ENCODE measurements at places on chromosomes 7 and 10.

DNA sequence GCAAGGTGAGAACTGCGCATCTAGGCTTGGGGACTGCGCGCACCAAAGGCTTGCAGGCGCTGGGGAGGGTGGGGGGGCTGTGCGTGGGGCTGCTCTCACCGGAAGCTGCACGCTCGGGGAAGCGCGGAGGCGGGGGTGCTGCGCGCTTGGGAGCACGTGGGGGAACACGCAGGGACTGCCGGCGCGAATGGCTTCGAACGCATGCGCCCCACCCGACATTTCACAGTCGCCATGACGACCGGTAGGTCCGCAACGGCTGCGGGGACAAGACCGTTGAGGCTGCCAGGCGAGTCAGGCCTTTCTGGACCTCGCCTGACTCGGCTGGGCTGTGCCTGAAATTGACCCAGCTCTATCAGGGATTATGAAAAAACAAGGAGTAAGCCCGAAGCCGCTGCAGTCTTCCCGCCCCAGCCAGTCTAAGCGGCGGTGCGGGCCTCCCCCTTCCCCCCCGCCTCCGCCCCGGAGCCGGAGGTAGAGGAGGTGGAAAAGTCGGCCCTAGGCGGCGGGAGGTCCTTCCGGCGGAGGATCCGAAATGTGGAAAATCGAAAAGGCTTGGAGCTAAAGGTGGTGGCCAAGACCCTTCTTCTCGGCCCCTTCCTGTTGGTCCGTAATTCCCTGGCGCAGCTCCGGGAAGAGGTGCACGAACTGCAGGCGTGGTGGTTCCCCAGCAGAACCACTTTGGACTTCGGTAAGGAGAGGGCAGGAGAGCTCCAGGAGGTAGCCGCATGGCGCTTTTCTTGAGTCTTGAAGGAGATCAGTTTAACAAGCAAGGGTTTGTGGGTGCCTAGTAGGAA lies 34.9 kb upstream of the STEAP1 start:
- no peak for DNase-seq

- no peak for DNase-seq
Observed at GRCh38 chr7:158863611-158864506, 7.5 kb downstream of the DYNC2I1 start.

DNA sequence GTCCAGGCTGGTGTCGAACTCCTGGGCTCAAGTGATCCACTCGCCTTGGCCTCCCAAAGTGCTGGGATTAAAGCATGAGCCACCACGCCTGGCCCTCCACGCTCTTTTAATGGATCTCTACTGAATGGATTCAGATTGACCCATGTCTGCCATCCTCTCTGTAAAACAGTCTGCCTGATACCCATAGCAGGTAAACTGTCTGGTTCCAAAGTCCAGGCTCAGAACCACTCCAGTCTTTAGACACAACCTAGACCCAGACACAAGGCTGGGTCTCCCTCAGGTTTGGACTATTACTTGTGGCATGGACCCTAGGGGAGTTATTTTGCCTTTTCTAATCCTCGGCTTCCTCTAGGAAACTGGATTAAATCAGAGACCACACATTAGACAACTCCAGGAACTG lies 19.1 kb downstream of the HIP1 start:
- DNase-seq, result no peak

DNA sequence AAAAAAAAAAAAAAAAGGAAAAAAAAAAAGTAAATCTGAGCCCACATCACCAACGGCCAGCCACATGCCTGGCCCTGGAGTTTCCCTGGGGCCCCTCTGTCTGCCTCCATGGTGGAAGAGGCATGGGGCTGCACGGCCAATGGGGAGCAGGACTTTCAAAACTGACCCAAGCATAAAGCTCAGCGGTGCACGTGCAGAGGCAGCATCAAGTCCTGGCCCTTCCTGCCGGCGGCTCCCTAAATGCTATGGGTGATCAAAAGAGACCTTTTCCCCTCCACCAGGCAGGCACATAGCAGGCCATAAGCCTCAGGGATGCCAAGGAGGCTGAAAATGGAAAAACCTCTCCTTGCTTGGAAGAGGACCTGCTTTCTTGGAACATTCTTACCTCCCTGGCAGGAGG lies 94.3 kb downstream of the OAT start:
- no peak for DNase-seq

DNA sequence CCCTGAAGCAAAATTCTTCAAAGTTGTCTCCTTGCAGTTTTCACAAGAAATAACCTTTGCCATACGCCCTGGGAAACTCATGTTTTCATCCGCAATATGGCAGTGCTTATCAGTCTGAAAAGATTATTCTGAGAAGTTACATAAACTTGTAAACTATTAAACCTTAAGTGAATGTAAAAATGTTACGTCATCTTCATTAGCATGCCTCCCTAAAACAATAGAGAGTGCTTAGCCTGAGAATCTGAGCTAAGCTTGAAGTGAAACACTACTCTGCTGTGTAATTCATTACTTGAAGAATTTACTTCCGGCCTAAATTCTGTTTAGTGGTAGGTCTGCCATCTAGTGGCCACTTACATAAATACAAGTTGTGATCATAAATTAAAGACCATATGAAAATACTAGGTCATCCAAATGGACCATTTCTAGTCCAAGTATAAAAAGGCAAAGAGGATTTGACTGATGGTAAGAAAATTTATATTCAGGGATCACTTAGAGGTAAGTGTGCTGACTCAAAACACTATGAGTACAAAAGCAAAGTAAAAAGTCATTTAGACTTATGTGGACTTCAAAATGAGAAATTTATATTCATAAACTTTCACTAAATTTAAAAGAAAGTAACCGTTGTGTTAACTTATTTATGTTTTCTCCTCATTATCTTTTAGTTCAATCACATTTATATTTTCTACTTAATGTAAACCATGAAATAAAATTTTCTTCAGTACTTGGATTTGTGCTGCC lies 745.1 kb upstream of the LRRTM3 start:
- no peak for DNase-seq

DNA sequence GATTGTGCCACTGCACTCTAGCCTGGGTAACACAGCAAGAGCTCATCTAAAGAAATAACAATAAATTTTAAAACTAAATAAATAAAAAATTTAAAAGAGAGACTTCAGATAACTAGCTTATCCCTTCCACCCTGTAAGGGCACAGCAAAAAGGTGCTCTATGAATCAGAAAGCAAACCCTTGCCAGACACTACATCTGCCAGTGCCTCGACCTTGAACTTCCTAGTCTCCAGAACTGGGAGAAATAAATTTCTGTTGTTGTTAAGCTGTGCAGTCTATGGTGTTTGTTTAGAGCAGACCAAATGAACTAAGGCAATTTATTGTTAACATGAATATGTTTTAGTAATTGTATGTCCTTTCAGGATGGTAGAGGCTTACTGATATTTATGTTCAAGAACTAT lies 174.9 kb upstream of the TRIM24 start:
- no peak for DNase-seq

DNA sequence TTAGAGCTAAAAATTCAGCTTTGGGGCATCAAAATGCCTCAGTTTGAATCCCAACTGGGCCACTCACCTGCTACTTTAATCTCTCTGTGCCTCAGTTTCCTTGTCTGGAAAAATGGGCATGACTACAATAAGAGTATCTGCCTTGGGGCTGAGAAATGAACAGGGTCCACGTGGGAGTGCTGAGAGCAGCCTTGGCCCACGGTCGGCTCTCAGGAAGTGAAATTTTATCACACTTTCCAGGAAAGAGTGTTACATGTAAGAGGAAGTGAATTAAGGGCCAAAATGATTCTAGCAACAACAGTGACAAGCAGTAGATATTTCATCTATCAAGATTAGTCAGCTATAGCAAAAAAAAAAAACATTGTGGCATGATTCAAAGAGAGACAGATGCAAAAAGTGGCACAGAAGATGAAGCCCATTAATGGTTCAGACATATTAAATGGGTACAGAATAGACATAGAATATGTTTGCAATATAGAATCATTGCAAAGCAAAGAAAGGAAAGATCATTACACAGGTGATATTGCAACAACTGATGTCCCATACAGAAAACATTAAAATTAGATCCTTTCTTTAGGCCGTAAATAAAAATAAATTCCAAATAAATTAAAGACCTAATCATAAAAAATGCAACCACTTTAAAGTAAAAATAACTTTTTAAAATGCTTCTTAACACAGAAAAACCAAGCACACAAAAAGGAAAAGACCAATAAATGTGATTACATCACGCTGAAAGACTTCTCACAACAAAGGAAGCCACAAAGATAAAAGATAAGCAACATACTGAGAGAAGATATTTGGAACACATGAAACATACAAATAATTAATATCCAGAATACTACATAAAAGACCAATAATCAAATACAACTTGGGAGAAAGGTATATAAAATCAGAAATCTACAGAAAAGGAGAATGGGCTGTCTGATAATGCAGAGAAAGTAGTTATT lies 4.3 kb downstream of the TMEM273 start:
- DNase-seq, result no peak

DNA sequence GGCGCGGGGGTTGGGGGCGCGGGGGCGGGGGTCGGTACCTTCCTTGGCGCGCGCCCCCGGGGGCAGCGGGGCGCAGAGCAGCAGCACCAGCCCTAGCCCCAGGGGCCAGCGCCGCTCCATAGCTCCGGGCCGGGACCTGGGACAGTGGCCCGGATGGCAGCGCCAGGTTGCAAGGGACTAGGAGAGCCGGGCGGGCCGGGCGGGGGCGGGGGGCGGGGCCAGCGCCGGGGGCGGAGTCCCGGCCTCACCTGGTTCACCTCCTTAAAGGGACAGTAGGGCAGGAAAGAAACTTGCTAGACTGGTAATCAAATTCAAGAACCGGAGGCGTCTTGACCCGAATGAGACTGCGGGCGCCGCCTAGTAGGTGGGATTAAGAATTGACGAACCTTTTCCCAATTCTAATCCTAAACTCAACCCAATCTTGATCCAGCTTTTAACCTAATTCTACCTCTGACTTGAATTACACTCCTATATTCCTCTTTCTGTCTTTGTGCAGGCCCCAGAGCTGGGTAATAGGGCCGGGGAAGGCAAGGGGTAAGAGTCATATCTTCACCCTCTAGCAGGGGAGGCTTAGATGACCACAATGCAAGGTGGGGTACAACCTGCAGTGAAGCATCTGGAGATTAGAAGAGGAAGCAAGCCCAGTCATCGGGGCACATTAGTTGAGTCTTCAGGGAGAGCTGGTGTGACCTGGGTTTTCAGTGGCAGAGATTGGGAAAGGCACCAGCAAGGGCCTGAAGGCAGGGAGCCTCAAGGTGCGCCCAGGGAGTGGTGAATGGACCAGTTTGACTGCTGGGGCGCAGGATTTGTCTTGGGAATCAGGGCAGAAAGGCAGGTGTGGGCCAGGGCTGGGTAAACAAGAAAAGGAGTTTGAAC lies at the start of gene EPHA1:
Gene EPHA1 (minus strand): TSS at position 171 of the 876 bp plus-strand sequence. CDS start 51 bp downstream, at position 120.
- DNase-seq, result no peak

GRCh38 chr7:100465702-100466311 lies 1.7 kb upstream of the SPACDR start:
- no peak for DNase-seq

DNA sequence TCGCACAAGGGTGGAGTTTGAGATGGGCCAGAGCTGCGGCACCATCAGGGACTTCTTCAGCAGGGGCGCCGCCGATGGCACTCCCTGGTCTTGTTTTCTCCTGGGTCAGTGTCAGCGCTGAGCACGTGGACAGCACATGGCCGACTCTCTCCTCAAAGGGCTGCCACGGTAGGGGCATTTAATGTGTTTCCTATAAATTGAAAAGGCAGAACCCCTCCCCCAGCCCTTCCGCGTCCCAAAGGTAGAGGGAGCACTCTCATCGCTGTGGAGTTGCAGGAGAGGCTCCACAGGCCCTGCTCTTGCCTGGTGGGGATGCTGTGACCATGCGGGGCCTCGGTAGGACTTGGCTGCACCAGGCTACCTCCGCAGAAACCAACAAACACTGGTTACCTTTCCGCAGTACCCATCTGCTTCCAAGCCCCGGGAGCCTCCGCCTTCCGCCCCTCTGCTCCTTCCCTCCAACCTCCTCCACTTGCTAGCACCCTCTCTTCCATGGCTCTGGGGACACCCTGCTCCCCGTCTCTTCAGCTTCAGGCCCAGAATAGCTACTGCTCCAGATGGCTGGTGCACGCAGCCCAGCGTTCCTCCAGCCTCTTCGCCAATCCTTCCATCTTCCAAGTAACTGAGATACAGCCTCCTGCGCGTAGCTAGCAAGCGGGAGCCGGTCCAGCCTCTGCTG lies 166.3 kb upstream of the ADCY1 start:
- no peak for DNase-seq

- DNase-seq, result no peak
Observed at GRCh38 chr10:101993221-101993620, 62.8 kb downstream of the ARMH3 start.

DNA sequence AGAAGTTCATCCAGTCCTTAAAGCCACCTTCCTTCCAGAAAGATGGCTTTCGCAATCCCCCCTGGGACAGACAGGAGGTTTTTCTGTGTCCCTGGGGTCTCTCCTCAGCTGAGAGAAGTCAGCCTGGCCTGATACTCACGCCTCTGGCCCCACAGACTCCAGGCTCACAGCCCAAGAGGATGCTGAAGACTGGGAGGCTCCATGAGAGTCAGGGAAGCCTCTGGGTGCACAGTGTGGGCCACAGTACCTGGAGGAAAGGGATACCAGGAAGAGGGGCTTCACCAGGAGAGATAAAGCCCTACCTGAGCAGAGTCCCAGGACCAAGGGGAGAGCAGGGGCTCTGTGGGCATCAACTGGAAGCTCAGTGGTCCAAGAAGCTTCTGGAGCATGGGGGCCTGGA lies 324.4 kb downstream of the GRID1 start:
- no peak for DNase-seq

DNA sequence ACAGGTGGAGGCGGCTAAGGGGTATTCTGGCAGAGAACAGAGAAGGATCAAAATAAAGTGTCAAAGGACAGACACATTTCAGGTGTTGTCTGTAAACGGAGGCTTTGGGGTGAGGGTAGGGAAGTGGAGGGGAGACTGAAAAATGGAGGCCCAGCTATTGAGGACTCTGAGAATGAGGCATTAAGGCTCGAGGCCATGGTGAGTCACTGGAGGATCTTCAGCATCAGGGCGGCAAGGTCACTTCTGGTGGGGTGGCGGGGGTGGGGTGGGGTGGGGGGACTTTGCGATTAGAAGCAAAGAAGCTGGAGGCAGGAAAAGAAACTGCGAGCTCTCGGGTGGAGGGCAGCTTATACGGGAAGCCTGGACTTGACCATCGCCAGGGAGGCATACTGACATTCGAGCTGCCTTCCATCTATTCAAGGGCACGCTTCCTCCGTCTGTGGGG lies 58.4 kb upstream of the PCGF5 start:
- DNase-seq, result peak; percentile 2

DNA sequence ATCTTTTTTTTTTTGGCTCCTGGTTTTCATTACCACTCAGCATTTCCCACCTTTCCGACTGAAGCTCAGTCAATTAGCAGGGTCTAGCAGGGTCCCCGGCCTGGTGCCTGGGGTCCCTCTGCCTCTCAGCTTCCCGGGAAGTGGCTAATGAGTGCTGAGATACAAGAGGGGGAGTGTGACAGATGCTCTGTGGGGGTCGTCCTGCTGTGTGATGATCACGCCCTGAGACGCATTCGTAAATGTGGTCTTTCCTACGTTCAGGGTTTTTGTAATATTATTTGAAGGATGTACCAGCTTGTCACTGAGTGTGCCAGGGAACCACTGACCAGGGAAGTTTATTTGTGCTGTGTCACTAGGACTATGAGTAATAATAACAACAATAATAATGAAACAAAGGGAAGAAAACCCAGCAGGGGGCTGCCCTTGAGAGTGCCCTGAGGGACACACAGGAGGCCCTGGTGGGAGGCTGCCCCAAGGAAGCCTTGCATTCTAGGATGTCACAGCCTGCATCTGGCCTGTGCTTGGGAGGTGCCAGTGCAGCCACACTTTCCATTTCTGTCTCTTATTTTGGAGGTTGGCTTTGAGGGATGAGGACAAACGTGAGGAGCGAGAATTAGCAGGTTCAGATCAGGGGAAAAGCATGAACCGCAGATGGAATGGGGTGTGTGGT lies 337.8 kb downstream of the ADARB2 start:
- no peak for DNase-seq
